Glomerular endothelial cell (primary cell): ENCODE measurements at places on chromosomes 4 and X. TPM values are rescaled to one million over a fixed set of nuclear protein-coding genes. Genes with fewer than 3 reads are reported as not detected.

DNA sequence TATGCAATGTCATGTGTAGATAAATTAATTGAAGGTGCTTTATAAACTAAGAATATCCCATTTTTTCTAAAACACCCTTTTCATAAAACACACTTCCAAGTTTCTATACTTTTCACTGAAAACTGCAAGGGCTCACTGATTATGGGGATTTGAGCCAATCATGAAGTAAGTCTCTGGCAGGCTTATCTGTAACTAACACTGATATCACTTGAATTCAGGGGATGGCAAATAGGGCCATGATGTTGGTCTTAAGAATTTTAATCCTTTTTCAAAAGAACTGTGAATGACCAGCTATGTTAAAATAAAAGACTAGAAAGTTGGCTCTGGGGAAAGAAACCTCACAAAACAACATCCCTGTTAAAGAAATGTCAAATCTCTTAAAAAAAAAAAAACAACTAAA, 13.0 kb upstream of the SEC24D start:
- DNase-seq: no peak

- no peak for DNase-seq
Observed at GRCh38 chrX:12673487-12673886, 117.7 kb upstream of the PRPS2 start.

DNA sequence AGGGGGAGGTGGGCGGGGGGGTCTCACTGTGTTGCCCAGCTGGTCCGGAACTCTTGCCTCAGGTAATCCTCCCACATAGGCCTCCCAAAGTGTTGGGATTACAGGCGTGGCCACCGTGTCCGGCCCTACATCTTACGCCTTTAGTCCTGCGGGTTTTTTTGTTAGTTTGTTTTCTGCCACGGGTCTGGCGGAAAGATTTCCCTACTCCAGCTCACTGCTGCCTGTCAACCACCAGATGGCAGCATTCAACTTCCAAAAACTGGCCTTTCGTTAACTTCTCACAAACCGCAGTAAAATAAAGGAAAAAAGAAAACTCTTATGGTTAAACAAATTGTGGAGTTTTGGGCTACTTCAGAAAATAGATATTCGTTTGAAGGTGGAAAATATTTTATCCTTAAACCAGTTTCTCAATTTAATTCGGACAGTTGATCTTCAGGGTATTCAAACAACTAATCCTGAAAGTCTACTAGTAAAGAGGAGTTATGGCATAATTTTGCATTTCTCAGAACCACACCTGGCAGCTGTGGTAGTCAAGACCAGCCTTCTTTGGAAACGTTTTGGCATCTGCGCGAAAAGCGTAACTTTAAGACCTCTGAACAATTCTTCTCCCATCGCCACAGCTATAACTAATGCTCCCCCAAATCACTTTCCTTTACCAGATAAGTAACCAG, 41.1 kb downstream of the LUZP4 start:
- no peak for DNase-seq

DNA sequence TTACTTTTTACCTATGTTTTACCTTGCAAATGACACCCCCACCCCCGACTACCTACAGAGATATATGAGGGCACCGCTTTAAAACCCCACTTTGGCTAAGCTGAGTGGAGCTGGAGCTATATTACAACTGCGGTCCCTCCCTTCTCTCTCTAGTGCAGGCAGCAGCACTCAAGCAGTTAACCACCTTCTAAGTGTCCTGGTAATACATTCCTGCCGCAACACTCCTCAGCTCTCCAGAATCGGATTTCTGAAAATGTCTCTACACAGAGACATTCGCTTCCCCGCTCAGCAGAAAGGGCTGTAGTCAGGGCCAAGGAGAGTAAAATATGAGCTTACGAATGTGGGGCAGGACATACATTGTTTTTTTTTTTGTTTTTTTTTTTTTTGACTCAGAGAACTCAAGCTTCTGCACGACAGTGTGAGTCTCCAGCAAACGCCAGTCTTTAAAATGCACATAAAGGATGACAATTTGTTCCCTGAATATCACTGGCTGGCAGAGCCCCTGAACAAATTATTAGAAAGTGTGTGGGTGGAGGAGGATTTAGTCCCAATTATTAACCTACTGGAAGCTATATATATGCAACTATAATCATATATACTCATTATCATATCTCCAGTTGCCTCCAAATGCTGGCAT, 287.0 kb upstream of the TET2 start:
- no peak for DNase-seq

DNA sequence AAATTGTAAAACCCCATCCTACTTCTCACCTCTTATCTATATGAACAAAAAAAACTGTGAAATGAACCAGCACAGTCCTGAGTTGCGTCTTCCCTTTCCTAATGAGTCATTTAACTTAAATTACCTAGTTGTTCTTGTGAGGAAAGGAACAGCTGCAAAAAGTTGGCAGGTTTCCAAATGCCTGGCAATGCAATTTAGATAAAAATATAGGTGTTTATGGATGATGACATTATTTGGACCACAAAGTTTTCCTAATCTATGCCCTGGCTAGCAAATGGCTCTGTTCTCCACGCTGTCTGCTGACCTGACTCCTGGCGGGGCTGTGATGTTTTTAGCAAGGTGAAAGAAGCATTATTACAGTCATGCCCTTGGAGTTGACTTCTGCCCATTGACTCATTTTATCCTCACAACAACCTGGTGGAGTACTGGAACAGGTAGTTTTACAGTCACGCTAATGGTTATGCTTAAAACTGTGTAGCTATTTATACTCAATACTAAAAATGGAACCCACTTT, 29.8 kb upstream of the RELL1 start:
- peak; percentile 48 for DNase-seq

DNA sequence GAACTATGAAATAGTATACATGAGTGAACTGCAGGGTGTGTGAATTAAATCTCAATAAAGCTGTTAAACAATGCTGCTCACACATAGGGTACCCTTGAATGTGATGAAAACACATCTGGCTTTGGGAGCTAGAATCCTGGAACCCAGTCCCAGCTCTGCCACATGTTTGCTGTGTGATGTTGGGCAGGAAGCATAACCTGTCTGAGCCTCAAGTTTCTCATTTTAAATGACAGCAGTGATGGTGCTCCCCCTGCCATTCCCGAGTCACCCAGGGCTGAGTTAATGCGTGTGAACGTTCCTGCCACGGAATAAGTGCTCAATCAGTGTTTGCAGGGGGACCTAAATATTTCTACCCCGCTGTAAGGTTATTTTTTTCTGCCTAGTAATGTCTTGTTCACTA, 10.9 kb downstream of the EVC start:
- DNase-seq: no peak

GRCh38 chrX:151396042-151396824, 773 bp upstream of the VMA21 start:
- peak; percentile 18 for DNase-seq

DNA sequence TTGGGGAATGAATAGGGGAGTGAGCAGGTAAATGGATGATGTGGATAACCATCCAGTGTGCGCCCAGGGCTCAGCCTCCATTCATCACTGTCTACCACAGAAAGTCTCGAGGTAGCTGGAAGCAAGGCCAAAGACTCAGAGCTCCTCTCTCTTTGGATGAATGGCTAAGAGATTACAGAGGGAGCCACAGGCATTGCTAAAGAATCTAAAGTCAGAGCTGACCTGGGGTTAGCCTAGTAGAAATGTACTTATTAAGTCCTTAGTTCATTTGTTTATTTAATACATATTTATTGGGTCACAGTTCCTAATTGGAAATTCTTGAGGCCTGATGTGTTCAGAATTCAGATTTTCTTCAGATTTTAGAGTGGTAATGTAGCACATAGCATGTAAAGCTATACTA, 88.7 kb upstream of the HPF1 start:
- no peak for DNase-seq

DNA sequence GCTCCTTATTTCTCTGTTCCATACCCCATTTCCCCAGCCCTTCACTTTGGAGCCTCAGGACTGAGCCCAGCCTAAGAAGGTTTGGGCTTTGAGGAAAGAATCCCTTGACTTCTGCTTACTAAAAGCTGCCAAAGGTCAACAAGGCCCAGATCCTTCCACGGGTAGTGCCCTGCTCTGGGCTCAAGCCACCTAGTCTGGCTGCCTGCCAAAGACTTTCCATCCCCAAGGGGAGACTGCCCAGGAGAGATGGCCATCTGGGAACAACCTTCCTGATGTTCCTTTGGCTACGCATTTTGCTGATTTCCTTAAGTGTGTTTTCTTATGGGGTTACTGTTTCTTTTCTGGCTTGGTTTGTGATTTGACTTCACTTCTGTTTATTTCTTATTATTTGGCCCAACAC, 49.8 kb upstream of the NDP start:
- DNase-seq: no peak

DNA sequence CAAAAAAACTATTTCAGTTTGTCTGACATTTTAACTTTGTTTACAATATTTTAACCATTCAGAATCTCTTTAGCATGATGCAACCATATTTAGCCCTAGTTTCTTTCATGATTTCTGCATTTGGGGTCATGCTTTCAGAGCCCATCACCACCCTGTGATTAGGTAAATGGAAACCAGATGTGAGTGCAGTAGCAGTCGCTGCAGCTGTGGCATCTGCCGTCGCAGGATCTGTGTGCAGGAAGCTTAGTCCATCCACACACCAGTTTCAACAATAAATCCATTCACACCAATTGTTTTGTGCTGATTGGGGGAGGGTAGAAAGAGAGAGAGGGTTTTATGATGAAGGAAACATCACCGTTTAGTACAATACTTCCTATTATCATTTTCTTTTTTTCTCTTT, 130.5 kb downstream of the CPEB2 start:
- no peak for DNase-seq

- DNase-seq: no peak
Observed at GRCh38 chr4:138035781-138036258, 206.3 kb downstream of the SLC7A11 start.

DNA sequence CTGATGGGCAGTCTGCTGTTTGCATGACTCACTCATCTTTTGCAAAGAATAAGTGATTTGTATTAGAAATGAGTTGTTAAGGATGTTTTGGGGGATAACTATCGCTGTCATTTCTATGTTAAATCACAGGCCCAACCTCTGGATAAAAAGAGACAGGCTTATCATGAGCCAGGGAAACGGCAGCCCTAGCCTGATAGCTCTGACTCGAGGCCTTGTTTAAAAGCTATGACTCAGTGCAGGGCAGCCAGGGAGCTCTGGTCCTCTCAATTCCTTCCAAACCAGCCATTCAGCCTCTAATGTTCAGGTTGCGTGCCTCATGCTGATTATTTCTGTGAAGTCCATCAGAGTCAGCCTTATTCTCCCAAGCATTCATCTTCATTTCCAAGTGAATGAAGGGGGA, 305.9 kb upstream of the HAND2 start:
- DNase-seq: no peak

DNA sequence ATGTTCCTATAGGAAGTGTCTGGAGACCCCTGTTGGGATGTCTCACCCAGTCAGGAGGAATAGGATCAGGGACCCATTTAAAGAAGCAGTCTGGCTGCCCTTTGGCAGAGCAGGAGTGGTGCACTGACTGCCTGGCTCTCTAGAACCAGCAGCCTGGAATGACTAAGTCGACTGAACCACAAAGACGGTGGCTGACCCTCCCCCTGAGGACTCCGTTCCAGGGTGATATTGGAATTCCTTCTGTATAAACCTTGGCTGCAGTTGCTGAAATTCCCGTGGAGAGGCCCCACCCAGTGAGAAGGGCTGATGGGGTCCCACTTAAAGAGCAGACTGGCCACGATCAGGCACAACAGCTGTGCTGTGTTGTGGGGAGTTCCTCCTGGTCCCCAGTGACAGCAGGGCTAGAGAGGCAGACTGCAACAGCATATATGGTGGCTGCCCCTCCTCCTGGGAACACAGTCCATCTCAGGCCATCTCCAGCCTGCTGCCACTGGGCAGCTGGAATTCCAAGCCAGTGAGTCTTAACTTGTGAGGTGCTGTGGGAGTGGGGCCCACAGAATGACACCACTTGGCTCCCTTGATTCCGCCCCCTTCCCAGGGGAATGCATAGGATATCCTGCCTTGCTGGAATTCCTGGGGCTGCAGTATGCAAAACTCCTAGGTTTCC, 41.8 kb upstream of the RLIM start:
- no peak for DNase-seq

The TMEM31 gene
- not detected in 2 replicates for total RNA-seq

The SULT1B1 gene
- total RNA-seq: 0.24 and 1.1 TPM in 2 replicates

The MAPK10 gene
- total RNA-seq: 0.06 and 0.10 TPM in 2 replicates

The SSX4B gene
- total RNA-seq: not detected in 2 replicates

The FABP2 gene
- not detected in 2 replicates for total RNA-seq

The HMX1 gene
- not detected in 2 replicates for total RNA-seq

The COL4A6 gene
- total RNA-seq: 5.7 and 8.1 TPM in 2 replicates
